Thoracic aorta (tissue), 2 donors: ENCODE measurements at places on chromosomes 2 and 18. TPM values are rescaled to one million over a fixed set of nuclear protein-coding genes. Genes with fewer than 3 reads are reported as not detected.

Gene MAP4K3
- 58.8 TPM for total RNA-seq

Gene NT5C1B
- not detected for total RNA-seq

Gene DSG3
- total RNA-seq, result not detected

Gene UGT1A5
- total RNA-seq, result not detected
